GM12864 (cell line): ENCODE measurements at places on chromosomes 16 and 17.

- DNase-seq, result no peak
Measured at GRCh38 chr17:67359960-67360791, 6.2 kb downstream of the PSMD12 start.

- no peak for DNase-seq
Measured at GRCh38 chr16:8861563-8862308, 7.1 kb downstream of the CARHSP1 start.

GRCh38 chr16:23893986-23894385 is 58.2 kb downstream of the PRKCB start:
- DNase-seq, result no peak

GRCh38 chr17:50794361-50794760 is 27.0 kb upstream of the ANKRD40CL start:
- no peak for DNase-seq

DNA sequence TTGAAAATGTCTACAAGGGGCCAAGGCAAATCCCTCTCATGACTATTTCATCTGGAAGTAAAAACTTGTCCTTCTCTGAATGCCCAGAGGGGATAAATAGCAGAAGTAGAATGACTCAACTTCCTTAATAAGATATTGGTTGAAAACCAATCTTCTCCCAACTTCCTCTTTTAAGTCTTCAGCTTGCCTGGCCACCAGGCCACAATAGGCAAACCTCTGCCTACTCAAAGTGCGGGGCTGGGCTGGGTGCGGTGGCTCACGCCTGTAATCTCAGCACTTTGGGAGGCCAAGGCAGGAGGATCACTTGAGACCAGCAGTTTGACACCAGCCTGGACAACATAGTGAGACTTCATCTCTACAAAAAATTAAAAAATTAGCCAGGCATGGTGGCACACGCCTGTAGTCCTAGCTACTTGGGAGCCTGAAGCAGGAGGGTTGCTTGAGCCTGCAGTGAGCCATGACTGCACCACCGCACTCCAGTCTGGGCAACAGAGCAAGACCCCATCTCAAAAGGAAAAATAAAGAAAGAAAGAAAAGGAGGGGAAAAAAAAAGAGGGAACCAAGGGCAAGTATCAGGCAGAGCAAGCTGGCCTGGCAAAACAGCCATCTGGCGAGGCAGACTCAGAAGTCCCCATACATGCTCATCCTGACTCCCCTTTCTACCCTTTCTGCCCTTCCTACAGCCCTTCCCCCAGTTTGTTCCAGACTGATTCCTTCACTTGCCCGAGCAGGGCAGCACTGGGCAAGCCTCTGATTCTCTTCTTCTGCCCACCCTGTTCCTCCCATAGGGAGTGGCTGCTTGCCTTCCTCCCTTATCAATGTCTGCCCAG is 20.6 kb downstream of the MAP3K14 start:
- no peak for DNase-seq

DNA sequence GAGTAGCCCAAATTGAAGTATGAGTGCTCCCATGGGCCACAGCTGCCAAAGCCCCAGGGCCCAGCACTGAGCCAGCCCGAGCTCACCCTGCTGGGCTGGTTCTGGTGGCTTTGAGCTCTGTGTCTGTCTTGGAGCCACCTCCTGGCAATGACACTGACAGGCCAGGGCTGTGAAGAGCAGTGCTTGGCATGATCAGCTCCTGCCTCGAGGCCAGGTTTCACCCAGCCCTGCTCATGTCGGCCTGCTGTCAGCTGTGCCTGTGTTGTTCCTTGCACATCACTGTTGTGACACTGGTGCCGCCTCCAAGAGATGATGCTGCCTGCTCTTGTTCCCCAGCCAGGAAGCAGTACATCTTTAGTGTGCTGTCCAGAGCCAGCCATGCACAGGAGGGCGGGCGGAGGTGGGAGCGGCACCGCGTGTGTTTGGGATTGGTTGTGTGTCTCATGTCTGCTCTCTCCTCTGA is 26.0 kb downstream of the PLD6 start:
- no peak for DNase-seq

DNA sequence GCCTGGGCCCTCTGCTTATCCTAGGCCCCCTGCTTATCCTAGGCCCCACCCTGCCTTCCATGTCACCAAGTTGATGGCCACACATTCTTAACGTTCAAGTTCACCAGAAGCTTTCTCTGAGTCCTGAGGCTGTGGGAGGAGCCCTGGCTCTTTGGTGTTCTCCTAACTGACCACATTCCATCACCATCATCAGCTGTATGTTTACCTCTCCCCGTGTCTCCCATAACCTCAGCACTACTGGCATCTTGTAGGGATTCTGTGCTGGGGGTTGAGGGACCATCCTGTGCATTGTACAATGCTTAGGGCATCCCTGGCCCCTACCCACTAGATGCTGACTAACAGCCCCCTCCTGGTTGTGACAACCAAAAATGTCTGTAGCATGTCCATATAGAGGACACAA is 99.3 kb downstream of the NDE1 start:
- DNase-seq, result no peak

- no peak for DNase-seq
Measured at GRCh38 chr16:2038382-2039231, 9.0 kb downstream of the NTHL1 start.

GRCh38 chr17:48992444-48992843 is 4.7 kb upstream of the IGF2BP1 start:
- no peak for DNase-seq

DNA sequence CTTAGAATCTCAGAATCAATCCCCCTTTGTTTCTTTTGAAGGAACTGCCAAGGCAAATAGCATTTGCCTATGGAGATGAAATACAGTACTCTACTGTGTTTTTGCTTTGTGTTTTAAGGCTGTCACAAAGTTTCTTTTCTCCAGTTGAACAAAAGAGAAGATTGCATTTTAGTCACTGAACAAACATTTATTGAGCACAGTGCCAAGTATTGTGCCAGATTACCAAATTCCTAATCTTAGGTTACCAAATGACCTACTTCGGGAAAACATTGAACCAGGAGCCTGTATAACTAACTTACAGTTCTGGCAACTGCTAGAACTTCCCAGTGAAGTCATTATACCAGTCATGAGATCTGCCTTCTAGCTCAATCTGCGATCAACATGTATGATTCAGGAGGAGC is 3.0 kb upstream of the UBB start:
- no peak for DNase-seq

- no peak for DNase-seq
Measured at GRCh38 chr16:88061346-88062110, 110.3 kb downstream of the BANP start.

DNA sequence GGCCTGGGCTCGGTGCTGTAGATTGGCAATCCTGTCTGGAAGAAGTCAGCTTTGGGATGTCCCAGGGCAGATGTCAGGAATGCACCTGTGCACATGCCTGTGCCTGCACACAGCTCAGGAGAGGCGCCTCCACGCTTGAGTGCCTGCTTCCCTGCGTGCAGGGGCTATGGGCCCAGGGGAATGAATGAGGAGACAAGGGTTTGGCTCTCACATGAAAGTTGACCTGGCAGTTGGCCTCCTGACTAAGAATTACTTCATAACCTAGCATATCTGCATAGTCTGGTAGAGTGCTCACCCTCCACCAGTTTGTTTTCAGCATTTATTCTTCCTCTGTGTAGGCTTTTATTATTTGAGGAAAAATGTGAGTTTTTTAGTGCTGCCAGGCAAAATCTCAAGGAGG is 50.0 kb downstream of the PLD6 start:
- DNase-seq, result no peak

DNA sequence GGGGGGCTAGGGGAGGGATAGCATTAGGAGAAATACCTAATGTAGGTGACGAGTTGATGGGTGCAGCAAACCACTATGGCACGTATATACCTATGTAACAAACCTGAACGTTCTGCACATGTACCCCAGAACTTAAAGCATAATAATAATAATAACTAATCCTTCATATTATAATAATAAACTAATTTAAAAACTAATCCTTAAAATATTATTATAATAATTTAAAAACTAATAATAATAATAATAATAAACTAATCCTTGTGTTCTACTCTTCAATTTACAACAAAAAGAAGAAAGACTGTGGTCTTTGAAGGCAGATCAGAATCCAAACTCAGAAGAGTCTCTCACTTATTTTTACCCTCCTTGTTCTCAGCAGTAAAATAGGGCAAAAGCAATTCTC is 774.9 kb downstream of the CDH8 start:
- DNase-seq, result no peak

DNA sequence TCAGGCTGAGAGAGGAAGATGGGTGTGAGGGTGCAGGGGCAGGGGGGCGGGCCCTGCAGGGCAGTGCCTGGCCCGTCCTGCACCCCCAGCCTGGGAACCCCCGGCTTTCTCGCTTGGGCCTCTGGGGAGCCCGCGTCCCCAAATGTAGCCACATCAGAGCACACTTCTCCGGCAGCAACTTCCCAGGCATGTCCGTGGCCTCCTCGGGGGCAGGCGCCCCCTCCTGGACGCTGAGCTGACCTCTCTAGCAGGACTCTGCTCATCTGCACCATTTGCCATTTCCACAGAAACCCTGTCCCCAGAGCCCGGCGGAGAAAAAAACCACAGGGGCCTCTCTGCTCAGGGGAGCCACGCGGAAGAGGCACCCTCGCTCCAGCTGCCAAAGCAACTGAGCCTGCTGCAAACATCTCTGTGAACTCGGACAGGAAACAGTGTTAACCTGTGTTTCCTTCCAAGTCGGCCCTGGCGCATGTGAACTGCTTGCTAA is 63.4 kb downstream of the KLHDC4 start:
- no peak for DNase-seq

DNA sequence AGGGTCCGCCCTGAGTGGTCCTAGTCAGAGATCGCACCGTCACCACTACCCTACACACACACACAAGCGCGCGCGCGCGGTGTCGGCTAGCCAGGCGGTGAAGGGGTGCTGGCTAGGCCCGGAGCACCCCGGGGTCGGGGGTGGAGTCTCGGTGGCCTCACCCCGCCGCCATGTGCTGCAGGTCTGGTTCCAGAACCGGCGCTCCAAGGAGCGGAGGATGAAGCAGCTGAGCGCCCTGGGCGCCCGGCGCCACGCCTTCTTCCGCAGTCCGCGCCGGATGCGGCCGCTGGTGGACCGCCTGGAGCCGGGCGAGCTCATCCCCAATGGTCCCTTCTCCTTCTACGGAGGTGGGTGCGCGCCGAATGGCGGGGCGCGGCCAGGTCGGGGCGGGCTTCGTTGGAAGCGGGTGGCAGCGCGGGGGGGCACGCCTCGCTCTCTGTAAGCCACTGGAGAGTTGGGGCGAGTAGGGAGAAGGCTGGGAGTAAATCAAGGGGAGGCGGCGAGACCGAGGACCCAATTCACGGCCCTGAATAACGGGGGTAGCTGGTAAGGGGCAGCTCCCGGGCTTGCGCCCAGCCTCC is 4.8 kb downstream of the LHX1 start:
- no peak for DNase-seq

DNA sequence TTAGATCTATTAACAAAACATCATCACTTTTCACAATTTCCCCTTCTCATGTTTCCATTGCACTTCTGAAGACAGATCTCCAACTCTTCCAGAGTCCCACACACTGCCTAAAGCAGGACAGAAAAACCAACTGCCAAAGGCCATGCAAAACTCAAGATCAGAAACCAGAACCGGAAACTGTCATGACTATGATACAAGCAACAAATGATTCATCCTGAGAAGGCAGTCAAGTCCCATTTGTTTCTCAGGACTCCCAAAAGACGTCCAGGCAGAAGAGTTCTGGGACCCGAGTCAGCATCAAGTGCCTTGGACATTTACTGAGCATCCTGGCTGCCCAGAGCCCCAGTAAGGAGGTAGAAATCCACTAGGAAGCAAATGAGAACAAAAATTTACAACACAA is 38.8 kb downstream of the ERN1 start:
- DNase-seq, result peak; percentile 59

GRCh38 chr16:85552980-85553435 is 60.1 kb upstream of the GSE1 start:
- DNase-seq, result no peak

GRCh38 chr16:66206363-66206762 is 160.1 kb upstream of the CDH5 start:
- DNase-seq, result no peak

DNA sequence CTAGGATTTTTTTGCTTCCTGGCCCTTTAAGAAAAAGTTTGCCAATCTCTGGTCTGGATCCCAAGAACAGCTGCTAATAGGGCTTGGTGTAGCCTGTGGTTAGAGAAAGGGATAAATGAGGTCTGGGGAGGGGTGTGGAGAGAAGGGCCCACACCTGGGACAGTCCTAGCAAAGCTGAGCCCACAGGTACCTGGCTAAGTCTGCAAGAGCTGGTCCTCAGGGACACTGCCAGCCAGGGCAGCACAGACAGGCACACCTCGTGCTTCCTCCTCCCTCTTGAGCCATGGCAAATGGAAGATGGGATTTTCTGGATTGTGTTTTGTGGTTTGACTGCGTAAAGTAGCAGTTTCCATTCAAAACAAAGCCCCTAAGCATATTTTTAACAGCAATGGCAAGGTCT is 217.5 kb downstream of the SOX9 start:
- DNase-seq, result no peak

GRCh38 chr16:3066440-3066748 is 954 bp downstream of the IL32 start:
- no peak for DNase-seq

GRCh38 chr17:55524440-55525220 is 13.4 kb upstream of the SMIM36 start:
- no peak for DNase-seq

DNA sequence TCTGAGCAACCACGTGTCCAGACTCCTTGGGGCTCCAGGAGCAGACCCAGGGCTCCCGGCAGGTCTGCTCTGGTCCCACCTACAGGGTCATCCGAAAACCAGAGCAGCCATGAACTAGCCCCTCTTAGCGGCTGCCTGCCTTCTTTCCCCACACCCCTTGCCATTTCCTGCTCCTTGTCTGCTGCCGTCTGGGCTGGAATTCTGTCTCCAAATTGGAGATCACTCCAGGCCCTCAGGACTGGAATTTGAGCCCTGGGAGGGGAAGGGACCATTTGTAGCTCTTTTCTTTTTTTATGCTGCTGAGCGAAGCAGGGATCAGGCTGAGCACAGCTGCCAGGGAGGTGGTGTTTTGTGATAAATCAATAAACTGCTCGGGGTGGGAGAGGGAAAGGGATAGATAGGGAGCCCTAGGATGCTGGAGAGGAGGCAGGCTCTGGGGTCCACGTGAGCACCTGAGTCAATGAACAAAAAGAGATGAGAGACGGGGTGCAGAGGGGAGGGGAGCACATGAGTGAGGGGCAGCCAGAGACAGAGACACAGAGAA is 257.5 kb downstream of the ENGASE start:
- no peak for DNase-seq

DNA sequence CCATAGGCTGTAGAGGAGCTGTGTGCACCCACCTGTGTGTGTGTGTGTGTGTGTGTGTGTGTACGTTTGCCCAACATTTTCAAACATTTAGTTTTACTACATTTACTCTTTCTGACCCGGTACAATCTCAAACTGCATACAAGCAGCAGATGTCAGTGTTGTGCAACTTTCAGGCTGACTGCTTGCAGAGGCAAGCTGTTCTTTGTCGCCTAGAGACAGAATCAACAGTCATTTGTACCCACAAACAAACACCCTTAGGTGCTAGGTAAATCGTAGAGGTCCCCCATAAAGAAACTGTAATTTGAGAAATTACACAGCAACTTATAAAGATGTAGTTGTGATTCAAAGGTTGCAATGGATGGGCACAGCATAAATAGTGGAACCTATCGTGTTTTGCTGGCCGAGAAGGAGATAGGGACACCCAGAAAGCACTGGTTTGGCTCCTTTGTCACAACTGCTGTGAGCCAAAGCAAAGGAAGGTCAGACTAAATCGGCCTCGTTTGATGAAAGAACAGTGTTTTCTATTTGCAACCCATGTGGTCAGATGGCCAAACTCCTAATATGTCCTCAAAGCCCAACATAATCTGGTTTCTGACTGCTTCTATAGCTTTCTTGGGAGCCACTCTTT is 478.4 kb downstream of the TOX3 start:
- no peak for DNase-seq
